ENCODE measurements at places on chromosomes 4 and X.

DNA sequence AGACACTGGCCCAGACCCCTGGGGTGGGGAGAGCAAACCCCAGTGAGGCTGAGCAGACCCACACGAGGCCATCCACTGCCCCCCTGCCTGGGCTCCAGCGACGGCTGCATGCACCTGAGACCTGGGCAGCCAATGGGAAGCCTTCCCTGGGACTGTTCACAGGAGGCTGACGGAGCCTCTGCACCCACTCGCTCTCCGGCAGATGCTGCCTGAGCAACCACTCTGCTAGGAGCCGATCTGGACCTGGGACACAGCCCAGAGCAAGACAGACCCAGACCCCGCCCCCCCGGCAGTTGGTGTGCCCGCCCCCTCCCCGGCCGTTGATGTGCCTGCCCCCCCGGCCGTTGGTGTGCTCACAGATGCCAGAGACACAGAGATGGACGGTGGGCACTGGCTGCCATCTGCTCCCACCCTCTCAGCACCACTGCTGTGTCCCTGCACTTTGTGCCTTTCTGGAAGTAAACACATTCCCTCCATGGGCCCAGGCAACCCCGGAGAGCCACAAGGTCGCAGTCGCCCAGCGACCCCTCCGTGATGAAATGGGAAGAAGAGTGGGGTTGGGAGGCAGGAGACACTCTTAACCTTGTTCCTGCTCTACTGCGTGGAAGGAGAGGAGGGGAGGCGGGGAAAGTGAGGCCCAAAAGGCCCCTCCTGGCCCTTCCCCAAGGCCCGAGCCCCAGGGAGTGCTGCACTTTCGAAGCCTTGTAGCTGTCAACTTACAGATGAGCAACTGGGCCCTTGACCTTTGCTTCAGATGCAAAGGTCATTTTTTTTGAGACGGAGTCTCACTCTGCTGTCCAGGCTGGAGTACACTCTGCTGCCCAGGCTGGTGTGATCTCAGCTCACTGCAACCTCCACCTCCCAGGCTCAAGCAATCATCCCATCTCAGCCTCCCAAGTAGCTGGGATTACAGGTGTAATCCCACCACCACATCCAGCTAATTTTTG lies 62.0 kb downstream of the ZFYVE28 start:
- DNase-seq = no peak

GRCh38 chr4:60223208-60223923 lies 976.8 kb upstream of the ADGRL3 start:
- DNase-seq = no peak

DNA sequence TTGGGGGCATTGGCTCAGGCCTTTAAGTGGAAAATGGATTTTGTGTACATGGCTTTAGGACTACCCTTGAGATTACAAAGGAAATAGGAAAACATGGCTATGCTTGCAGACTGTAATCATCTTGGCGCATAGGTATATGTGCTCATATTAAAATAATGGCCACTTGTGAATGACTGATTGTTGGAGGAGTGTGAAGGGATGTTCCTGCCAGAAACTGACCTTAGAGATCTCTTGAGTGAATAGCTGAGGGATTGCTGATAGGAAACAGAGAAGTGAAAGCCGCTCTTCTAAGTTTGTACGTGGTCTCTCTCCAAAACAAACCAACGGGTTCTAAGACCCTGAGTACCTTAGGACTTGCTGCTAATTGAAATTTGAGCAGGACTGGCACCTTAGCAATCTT lies 186.0 kb downstream of the MGST2 start:
- no peak for DNase-seq

DNA sequence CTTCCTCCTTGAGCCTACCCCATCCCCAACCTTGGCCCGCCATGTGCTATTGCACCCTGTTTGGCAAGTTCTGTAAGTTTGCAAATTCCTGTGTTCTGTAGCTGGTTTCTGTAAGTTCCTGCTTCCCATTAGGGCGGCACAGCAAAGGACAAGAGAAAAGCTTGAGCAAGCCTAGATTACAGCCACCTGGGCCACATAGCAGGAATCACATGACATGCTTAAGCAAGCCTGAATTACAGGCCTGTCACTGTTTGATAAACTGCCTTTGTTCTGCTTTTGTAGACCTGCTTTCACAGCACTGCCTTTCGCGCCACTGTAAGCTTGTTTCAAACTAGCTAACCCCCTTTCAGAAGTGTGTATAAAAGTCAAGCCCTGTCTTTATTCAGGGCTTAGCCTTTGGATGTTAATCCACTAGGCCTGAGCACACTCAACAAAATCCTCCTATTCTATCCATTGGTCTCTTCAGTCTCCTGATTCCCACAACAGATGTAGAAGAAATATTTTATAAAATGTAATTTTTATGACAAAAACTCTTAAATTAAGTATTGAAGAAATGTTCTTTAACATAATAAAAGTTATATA lies 906.8 kb upstream of the NDST4 start:
- DNase-seq = no peak

DNA sequence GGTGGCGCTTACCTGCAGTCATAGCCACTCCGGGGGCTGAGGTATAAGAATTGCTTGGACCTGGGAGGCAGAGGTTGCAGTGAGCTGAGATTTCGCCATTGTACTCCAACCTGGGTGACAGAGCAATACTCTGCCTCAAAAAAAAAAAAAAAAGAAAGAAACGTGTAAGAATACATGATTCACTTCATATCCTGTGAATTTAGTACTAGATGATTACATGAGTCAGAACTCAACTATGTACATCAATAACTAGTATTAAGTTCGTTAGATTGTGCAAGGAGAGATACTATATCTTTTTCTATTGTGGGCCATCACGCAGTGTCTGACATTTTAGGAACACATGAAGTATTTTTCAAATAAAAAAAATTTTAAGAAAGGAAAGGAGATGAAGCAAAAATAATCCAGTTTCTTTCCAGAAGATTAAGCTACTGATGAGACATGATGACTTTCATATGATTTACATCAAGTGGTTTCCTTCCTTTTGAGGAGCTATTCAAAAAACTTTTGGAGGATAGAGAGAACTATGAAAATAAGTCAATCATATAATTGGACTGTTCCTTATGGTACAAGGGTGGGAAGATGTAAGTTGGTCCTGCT lies 64.7 kb upstream of the EXOC1L start:
- no peak for DNase-seq

- DNase-seq = no peak
Measured at GRCh38 chr4:47002580-47002979, 9.2 kb upstream of the GABRA4 start.

DNA sequence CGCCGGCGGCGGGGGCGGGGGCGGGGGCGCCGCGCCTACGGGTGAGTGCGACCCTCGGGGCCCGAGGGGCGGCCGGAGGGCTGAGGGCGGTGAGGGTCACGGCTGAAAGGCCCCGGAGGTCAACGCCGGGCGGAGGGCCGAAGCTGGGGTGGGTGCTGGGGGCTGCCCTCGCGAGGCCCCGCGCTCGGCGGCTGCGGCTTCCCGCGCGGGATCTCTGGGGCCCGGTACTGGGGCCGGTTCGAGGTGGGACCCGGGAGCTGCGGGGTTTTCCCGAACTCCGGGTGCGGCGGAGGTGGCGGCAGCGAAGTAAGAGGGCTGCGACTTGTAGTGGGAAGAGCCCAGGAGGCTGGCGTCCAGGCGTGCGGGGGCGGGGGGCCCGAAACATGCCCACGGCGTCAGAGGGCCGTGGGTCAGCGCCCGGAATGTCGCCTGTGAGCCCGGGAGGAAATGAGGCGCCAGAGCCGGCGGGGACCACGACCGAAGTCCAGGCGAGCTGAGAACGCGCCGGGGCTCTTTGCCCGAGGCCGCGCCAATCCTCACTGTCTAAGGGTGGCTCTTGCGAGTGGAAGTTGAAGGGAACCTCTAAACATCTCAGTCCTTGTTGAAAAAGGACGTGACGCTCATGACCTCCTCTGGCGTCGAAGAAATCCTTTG lies 407 bp downstream of the IL13RA1 start:
- no peak for DNase-seq

GRCh38 chr4:189597341-189597740 lies 343.3 kb upstream of the FRG1 start:
- DNase-seq = no peak

DNA sequence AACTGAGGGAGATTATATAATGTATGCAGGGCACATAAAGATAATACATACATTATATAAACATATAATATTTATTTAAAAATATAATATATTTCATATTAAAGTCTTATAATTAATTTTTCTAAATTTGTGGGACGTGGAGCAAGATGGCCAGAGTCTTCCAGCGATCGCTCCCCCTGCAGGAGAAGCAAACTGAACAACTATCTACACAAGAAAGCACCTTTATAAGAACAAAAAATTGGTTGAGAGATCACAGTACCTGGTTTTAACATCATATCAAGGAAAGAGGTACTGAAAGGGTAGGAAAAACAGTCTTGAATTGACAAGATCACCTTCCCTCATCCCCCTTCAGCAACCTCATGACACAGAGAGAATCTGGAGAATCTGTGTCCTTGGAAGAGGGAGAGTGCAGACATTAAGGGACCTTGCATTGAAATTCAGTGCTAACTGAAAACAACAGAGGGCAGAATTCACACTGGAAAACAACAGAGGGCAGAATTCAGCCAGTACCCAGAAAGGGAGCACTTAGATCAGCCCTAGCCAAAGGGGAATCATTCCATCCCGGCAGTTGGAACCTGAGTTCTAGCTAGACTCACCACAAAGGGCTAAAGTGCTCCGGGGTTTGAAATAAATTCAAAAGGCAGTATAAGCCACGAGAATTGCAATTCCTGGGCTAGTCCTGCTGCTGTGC lies 262.5 kb upstream of the NDST3 start:
- no peak for DNase-seq

DNA sequence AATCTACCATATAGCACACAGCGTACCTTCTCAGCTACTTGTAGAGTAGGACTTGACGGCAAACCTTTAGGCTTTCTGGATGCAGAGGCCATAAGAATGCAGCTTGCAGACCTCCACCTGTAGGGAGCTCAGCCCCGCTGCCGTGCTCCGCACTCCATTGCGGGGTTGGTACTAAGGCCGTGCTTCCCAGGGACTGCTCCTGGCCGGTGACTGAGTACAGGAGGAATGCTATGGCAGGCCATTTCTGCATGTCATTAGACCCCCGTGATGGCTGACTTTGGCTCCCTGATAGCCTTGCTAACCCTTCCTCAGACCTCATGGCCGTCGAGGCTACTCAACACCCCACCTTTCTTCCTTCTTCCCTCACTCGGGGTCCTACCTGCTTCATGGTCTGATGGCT lies 26.4 kb downstream of the TIGD2 start:
- DNase-seq = no peak

DNA sequence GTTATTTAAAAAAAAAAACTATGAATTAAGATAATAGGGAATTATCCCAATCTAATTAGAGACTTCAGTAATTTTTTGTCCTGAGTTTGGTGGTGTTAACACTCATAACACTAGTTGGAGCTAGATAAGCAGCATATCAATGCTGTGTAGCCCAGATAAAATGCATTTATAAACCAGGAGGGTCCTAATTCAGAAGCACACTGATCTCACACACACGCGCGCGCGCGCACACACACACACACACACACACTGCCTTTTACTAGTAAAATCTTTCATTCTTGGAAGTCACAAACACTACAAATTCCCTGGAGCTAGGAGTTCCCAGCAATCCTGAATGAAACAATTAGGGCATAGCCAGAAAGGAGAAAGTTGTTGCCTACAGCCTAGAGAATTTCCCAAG lies 3.2 kb downstream of the UNC5C start:
- peak; percentile 41 for DNase-seq

DNA sequence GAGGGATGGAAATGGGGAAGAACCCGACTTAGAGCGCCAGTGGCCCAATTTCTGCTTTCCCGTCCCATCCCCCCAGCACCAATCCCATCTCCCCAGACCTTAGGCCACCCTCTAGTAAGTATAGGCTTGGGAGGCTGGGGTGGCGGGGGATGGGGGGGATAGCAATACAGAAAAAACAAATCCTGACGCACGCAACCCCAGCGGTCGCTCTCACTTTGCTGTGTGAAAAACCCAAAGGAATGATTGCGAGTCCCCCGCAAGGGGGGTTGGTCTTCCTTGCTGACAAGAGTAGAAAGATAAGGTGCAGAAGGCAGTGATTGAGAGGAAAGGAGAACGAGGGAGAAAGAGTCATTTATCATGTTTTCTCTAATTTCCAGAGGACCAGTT lies 863 bp downstream of the CPE start:
- DNase-seq = no peak

GRCh38 chrX:102727761-102728160 lies 7.2 kb downstream of the GPRASP3 start:
- DNase-seq = no peak

DNA sequence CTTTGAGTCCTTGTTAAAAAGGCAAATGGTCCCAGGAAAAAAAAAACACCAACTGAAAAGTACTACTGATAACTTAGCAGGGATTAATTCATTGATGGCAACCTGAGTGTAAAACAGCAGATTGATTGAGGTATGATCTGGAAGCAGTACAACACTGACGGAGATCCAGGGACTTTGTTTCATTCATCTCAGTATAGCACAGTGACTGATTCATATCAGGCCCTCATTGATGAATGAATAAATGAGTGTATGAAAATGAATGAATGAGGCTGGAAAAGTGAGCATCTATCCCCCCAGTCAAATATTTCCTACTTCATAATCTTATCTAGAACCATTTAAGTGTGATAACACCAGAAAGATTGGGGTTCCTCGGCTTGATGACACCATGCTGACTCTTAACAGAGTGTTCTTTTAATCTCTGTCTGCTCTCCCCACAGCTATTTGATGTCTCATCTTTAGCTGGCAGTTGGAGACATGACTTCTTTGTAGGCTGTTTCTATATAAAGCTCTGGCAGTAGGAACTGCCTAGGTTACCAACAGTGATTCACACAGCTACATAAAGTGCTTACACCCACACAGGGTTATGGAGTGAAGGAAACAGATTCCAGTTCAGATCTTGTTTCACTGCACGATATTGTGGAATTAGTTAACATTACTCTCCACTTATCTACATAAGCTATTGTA lies 18.6 kb upstream of the RNF128 start:
- no peak for DNase-seq

- DNase-seq = no peak
Measured at GRCh38 chr4:71526637-71527406, 188.0 kb downstream of the SLC4A4 start.

DNA sequence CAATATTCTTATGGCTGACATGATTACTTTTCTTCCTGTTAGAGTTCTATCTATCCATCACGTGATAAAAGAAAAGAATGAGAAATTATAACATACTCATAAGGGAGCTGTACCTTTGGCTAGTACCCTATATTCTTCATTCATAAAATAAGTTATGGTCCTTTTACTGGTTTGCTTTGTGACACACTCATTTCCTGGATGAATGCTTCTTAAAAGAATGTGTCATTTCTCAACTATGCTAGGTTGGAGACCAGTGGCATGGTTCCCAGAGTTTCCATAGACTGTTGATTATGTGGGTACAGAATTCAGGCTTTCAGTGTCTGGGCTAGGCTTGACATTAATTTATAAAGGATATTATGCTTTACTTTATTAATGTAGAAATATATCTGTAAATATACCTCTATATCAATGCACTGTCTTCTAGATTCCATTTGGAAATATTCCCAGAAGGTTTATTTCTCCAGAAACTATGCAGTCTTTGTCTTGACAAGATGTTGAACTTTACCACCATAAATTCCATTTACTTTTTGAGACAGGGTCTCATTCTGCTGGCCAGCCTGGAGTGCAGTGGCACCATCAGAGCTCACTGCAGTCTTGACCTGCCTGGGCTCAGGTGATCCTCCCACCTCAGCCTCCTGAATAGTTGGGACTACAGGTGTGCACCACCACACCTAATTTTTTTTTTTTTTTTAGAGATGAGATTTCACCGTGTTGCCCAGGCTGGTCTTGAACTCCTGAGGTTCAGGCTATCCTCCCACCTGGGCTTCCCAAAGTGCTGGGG lies 23.8 kb downstream of the NUDT6 start:
- no peak for DNase-seq
